Cardiac ventricle fibroblast (primary cell): ENCODE measurements at places on chromosomes 11 and 22. TPM values are rescaled to one million over a fixed set of nuclear protein-coding genes. Genes with fewer than 3 reads are reported as not detected.

OR4A16 gene
- not detected in 2 replicates for total RNA-seq

PGA5 gene
- not detected in 2 replicates for total RNA-seq

ARL2 gene
- 128 and 130 TPM in 2 replicates for total RNA-seq

C22orf31 gene
- not detected in 2 replicates for total RNA-seq

ST14 gene
- not detected in 2 replicates for total RNA-seq

MS4A4E gene
- total RNA-seq = not detected in 2 replicates

OR52E5 gene
- not detected in 2 replicates for total RNA-seq

OR51B5 gene
- not detected in 2 replicates for total RNA-seq

LDHAL6A gene
- not detected in 2 replicates for total RNA-seq

OR8G1 gene
- total RNA-seq = not detected in 2 replicates

OR6T1 gene
- total RNA-seq = not detected in 2 replicates

GUCY1A2 gene
- total RNA-seq = 0.25 and 0.64 TPM in 2 replicates

TMEM191C gene
- 0.24 TPM in 1 of 2 replicates, not detected in the other for total RNA-seq

ACR gene
- 0.19 TPM in 1 of 2 replicates, not detected in the other for total RNA-seq

FAM83F gene
- total RNA-seq = not detected in 2 replicates

TSGA10IP gene
- not detected in 2 replicates for total RNA-seq

OR10A6 gene
- total RNA-seq = not detected in 2 replicates

RFPL1 gene
- not detected in 2 replicates for total RNA-seq

DBX1 gene
- not detected in 2 replicates for total RNA-seq

MB gene
- total RNA-seq = not detected in 2 replicates

MS4A4A gene
- not detected in 2 replicates for total RNA-seq

BBS1 gene
- total RNA-seq = 39.4 and 49.4 TPM in 2 replicates

H19 gene
- total RNA-seq = 1,186 and 1,727 TPM in 2 replicates

VSIG10L2 gene
- not detected in 2 replicates for total RNA-seq

TUBA8 gene
- 0.12 and 0.29 TPM in 2 replicates for total RNA-seq

PKDREJ gene
- 0.05 and 0.06 TPM in 2 replicates for total RNA-seq
